ENCODE measurements at places on chromosomes 12 and 14.

DNA sequence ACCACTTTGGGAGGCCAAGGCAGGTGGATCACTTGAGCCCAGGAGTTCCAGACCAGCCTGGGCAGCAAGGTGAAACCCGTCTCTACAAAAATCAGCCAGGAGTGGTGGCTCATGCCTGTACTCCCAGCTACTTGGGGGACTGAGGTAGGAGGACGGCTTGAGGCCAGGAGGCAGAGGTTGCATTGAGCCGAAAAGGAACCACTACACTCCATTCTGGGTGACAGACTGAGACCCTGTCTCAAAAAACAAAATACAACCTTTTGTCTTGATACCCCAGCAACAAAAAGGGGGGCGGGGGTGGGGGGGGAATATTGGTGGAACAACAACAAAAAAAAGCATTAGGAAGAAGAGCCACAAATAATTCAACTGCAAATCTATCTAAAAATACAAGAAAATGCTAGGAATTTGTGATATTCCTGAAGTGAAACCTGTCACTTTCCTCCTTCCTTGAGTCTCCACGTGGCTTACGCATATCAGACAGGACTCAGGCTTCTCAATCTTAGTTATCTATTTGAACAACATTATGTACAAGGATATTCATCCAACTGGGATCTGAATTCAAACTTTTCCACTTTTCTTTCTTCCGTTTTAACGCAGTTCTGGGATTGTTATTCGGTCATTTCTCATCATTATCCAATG, 1.3 kb downstream of the R3HDM2 start:
- no peak for DNase-seq

- DNase-seq: no peak
Observed at GRCh38 chr12:52324153-52324444, 2.9 kb upstream of the KRT83 start.

- DNase-seq: no peak
Observed at GRCh38 chr12:51480978-51481377, 56.3 kb downstream of the SLC4A8 start.

GRCh38 chr12:81263072-81263471, 185.2 kb downstream of the ACSS3 start:
- no peak for DNase-seq

- no peak for DNase-seq
Observed at GRCh38 chr12:112190231-112191025, 65.1 kb downstream of the TRAFD1 start.

- DNase-seq: no peak
Observed at GRCh38 chr14:68228656-68229055, 409.1 kb downstream of the RAD51B start.

DNA sequence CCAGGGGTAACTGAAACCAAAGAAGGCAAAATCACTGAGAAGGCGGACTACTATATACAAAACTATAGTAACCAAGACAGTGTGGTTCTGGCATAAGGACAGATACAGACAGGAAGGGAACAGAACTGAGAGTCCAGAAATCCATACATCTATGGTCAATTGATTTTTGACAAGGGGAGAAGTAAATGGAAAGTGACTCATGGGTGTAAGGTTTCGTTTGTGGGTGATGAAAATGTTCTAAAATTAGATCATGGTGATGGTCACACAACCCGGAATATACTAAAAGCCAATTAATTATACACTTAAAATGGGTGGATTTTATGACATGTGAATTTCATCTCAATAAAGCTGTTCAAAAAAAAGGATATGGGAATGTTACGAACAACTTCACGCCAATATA, 18.7 kb downstream of the ANGEL1 start:
- DNase-seq: no peak

DNA sequence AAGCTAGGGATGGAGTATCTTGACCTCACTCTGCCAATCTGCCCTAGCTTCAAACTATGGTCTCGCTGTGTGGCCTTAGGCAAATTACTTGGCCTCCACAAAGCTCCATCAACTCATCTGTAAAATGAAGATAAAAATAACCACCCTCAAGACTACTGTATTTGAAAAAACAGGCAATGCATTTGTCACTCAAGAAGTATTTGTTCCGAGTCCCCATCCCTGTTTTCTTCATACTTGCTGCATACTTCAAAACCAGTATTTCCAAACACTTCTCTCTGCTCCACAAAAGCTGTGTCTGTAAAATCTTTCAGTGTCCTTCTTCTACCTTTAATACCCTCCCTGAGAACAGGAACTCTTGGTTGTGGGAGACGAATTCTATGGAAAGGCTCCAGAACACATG, 47.9 kb downstream of the GTF2A1 start:
- no peak for DNase-seq

DNA sequence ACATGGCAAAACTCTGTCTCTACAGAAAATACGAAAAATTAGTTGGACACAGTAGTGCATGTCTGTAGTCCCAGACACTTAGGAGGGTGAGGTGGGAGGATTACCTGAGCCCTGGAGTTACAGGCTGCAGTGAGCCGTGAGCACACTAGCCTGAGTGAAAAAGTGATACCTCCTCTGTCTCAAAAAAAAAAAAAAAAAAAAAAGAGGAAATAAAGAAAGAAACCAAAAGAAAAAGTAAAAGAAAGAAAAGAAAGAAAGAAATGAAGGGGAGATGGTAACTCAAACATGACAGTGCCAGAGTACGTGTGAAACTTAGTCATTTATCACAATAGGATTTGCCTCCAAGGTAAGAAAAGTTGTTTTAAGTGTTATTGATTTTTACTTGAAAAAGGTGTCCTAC, 407.0 kb upstream of the MGAT4C start:
- DNase-seq: no peak

- no peak for DNase-seq
Observed at GRCh38 chr12:125164541-125164940, 99.3 kb downstream of the AACS start.

DNA sequence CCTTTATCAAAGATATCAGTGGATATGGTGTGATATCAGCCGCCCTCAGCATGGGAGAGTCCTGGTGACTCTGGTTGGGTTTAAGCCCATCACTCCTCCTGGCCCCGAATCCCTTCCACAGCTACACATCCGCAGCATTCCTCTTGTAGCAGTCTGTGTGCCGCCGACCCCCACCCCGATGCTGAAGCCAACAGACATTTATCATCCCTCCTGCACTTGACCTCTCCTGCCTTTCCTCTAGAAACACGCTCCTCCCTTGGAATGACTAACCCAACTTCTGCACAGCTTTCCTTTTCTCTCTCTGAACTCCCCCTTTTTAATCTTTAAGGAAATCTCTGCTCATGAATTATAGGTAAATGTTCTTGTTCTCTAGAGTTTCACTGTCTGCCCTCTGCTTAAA, 250.9 kb upstream of the FOXN3 start:
- DNase-seq: no peak

GRCh38 chr14:60183138-60183537, 17.9 kb upstream of the DHRS7 start:
- DNase-seq: no peak

DNA sequence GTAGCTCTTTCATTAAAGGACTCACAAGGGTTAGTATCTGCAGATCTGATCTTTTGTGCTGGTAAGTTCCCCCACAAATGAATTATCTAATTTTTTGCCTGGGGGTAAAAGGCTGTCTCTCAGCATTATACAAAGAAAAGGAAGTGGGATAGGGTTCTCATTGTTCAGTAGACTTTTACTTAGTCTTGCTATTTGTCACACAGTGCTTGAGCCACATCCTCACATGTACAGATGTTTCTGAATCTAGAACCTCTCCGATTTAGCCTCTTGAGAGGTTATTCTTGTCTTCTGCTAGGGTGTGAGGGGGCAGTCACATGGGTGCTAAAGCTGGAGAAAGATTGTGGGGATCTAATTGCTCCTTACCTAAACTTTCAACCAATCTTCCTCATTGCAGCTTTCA, 93.0 kb downstream of the SLC41A2 start:
- no peak for DNase-seq

DNA sequence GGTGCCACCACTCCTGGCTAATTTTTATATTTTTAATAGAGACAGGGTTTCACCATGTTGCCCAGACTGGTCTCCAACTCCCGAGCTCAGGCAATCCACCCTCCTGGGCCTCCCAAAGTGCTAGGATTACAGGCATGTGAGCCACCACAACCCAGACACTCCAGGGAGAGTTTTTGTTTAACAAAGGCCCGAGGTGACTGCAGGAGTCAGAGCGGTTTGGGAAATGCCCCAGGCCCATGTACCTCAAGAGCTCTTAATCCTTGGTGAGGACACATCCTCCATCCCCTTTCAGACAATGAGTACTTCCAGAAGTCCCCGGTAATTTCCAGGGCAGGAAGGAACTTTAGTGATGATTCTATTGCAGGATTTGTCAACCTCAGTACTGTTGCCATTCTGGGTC, 176.0 kb downstream of the ESRRB start:
- no peak for DNase-seq

- DNase-seq: no peak
Observed at GRCh38 chr14:67883717-67884116, 64.1 kb downstream of the RAD51B start.

GRCh38 chr12:20653871-20654270, 41.3 kb upstream of the SLCO1C1 start:
- no peak for DNase-seq

- no peak for DNase-seq
Observed at GRCh38 chr12:128916425-128916824, 63.1 kb downstream of the GLT1D1 start.

DNA sequence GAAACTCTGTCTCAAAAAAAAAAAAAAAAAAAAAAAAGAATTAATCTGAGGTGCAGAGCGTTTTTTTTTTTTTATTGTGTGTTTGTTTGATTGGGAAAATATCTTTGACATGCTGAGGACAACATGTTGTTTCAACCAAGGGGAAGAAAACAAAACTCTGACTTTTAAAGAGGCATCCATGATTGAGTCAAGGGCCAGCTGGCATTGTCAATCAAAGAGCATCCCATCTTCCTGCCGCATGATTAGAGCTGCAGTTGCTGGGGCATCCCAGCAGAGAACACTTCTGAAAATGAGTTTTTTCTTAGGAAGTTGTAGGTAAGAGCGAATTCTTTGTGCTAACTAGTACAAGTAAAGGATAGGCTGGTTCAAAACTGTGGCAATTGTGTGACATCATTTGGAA, 200.9 kb upstream of the DAAM1 start:
- no peak for DNase-seq

DNA sequence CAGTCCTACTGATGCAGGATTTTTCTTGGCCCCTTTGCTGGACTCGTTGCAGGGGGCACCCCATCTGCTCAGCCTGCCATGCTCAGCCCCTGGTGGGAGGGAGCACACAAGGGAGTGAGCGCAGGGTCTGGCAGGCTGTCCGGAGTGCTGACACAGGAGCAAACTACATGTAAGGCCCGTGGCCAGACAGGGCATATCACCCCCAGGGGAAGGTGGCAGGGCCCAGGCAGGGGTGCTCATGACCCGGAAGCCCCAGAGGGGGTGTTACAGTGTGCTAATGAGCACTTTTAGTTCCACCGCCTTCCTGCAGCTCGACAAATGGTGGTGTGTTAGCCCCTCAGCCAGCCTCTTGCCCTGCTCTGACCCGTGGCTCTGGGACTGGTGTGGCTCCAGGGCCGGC, 645.6 kb upstream of the TMEM132C start:
- DNase-seq: no peak

All from activated CD4-positive, alpha-beta T cell treated with anti-CD3 and anti-CD28 coated beads, Interleukin-2, amount 50 U/mL, for 48 hours (primary cell).